Ovary (tissue), 10 donors: ENCODE measurements at places on chromosomes 2 and 18. TPM values are rescaled to one million over a fixed set of nuclear protein-coding genes. Genes with fewer than 3 reads are reported as not detected.
A peak's percentile ranks its signal among the peaks of the same experiment; 100 is the strongest.

- no peaks in the 10 kb centered on the region for H3K27me3 ChIP-seq
- no peak for DNase-seq
- H3K36me3 ChIP-seq: no peaks in the 10 kb centered on the region
- peaks cover 22% of the 10 kb centered on the region for H3K4me1 ChIP-seq
- no peak overlapping the region for H3K4me3 ChIP-seq
- H3K27ac ChIP-seq: peak overlapping the region; percentile 30
Observed at GRCh38 chr2:108612514-108613183, 78.4 kb downstream of the LIMS1 start.

GRCh38 chr2:80395251-80395650 lies 90.7 kb upstream of the LRRTM1 start:
- no peaks in the 10 kb centered on the region for H3K4me1 ChIP-seq
- H3K27ac ChIP-seq: no peak overlapping the region
- H3K27me3 ChIP-seq: no peaks in the 10 kb centered on the region
- DNase-seq: no peak
- H3K4me3 ChIP-seq: no peak overlapping the region

DNA sequence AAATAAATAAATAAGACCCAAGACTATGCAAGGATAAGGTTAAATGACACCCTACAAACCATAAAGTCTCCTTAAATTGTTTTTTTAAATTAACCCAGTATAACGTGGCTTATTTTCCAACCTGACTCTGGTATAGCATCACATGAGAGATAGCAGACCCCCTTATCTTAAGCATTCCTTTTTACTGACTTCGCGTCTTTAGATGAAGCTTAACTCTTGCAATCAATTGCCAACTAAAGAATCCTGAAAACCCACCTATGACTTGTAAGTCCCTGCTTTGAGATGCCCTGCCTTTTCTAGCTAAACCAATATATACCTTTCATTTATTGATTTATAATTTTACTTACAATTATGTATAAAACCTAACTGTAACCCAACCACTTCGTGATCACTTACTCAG lies 57.1 kb upstream of the RAB12 start:
- no peaks in the 10 kb centered on the region for H3K36me3 ChIP-seq
- no peaks in the 10 kb centered on the region for H3K4me1 ChIP-seq
- H3K4me3 ChIP-seq: no peak overlapping the region
- no peak for DNase-seq

The LOXHD1 gene
- not detected for total RNA-seq

The SUPT7L gene
- 26.0 TPM for total RNA-seq
